ENCODE measurements at places on chromosomes 6 and 20.

DNA sequence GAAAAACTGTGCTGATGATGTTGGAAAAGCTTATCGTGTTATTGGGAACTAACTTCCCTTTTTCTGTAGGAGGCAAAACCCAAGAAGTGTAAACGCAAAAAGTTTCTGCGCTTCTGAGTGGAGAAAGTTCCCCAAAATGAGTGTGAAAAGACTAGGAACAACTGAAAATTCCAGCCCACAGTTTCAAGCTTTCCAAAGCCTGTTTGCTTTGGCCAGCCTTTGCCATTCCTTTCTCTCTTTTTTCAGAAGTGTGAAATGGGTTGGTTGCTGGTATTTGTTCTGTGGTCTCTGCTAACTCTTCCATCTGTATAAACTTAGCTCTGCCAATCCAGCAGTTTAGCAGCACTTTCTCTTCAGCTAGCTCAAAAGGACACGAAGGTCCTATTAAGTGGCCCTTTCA is 491.3 kb downstream of the MAFB start:
- no peak for DNase-seq

GRCh38 chr6:152301021-152301764 is 336.0 kb downstream of the SYNE1 start:
- no peak for DNase-seq

DNA sequence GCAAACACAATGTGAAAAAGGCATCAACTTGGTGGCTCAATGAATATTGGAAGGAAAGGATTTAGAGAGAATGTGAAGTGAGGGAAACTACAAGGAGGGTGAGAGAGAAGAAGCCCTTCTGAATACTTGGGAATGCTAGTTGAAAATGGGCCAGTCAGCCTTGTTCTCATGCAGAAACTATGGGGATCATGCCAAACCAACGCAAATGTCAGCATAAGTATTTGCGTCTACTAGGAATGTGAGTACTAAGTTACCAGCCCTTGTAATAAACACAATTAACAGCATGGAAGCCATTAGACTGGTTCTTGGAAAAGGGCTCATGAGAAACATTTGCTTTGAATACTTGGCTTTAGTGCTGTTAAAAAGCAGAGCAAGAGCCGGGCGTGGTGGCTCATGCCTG is 54.9 kb upstream of the AIG1 start:
- DNase-seq = no peak

DNA sequence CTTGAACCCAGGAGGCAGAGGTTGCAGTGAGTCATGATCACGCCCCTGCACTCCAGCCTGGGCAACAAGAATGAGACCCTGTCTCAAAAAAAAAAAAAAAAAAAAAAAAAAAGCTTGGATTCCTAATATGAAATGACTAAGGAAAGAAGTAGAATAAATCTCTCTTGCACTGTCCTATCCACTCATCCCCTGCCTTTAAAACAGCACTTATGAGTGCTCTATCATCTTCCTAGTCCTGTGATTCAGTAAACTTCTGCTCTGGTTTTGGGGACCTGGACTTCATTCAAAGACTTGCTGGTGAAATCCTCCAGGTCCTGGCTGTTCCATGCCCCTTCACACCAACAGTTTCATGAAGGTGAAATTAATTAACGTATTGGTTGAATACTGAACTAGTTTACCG is 29.6 kb downstream of the TNFAIP3 start:
- no peak for DNase-seq

DNA sequence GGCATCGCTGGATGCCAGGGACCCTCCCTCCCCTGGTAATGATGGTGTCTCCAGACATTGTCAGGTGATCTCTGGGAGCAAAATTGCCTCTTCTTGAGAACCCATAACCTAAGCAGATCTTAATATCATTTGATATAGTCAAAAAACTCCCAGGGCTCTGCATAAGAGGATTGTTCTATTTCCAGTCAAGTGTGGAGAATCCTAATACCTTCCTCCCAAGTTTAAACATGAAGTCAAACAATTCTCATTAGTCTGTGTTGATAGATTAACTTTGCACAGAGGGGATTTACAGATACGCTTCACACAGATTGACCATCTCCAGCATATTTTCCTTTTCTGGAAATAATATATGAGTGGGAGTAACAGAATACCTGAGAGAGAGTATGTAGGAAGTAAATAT is 10.5 kb downstream of the EYA4 start:
- DNase-seq = no peak

DNA sequence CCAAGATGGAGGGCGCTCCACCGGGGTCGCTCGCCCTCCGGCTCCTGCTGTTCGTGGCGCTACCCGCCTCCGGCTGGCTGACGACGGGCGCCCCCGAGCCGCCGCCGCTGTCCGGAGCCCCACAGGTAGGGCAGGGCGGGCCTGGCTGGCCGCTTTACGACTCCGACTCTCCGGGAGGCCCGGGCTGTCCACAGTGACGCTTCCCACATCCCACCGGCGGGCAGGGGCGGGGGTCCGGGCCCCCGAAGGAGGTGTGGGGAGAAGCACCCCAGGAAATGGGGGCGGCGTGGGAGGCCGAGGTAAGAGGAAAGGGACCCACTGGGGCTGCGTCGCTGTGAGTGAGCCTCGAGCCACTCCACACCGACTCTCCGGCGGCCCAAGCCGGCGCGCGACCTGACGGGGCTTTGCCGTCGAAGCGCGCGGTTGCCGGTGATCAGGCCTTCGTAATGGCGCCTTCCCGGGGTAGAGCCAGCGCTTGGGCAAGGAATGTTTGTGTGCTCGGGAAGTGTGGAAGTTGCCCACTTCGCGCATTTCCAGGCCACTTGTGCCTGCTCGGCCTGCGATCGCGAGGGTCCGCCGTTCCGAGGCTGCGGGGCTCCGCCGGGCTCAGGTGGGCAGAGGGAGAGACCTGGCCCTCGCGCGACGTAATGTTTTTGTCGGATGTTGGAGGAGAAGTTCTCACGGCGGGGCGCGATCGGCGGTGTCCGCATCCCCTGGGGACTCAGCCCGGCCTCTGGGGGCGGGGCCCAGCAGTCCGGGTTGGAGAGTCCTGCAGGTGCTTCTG is 427 bp downstream of the GINM1 start:
- peak; percentile 58 for DNase-seq

GRCh38 chr6:129248946-129249345 is 366.0 kb downstream of the LAMA2 start:
- no peak for DNase-seq

GRCh38 chr20:25447671-25448070 is 40.2 kb downstream of the GINS1 start:
- no peak for DNase-seq

GRCh38 chr20:53294804-53295203 is 298.8 kb downstream of the ZNF217 start:
- no peak for DNase-seq

- peak; percentile 72 for DNase-seq
Measured at GRCh38 chr20:36629719-36630681, 16.0 kb downstream of the SLA2 start.

DNA sequence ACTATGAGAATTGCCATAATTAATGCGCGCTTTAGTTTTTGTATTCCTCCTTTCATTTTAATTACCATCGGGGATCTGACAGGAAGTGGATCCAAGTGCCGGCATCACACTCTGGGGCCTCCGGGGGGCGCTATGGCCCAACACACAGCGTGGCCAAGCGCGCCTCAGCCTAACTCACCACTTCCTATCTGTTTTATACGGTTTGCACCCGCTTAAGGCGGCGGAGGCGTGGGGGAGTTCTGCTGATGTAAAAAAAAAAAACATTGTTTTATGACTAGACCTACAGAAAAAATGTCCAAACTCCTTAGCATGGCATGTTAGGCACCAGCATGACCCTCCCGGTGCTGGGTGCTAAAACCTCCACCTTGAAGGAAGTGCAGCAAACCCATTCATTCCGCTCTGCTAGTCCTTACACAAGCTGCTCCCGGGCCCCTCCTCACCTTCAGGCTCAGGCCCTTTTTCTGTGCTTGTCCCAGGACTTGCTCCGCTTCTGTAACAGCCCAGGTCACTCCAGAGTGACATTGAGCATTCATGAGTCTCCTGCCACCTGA is 4.5 kb upstream of the EBF4 start:
- DNase-seq = peak; percentile 86

DNA sequence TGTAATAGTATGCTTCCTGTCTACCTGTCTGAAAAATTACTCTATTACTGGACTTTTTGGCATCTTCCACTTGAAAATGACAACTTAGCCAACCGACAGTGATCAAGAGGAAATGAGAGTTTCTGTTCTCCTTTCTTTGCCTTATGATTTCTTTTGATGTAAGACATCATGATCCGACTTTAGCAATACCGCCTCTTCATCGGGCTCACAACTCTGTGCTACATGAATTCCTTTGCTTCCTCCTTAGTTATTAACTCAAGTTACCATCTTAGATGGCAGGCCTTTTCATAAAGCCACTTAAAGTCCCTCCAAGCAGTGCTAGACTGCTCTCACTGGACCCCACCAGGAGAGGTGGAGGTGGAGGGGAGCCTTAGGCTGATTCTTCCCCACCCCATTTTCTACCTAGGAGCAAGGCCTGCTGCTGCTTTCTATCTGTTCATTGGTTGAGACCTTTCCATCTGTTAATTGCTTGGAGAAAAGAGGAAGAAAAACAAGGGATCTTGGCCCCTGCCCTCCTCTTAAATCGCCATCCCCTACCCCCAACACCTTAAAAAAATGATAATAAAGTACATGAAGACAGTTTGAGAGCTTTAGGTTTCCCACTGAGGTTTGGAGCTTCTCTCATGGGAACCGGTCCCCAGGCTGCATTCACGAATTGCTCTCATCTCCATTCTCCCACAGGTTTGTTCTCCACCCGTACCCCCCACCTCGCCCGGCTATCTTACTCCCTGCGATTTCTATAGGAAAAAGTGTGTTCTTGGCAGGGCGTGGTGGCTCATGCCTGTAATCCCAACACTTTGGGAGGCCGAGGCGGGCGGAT is 21.6 kb upstream of the MCM3 start:
- no peak for DNase-seq

- DNase-seq = no peak
Measured at GRCh38 chr20:47876311-47877088, 91.2 kb upstream of the SULF2 start.

Data from activated naive CD4-positive, alpha-beta T cell treated with anti-CD3 and anti-CD28 coated beads, Interleukin-2, amount 10 ng/mL, durations not matched to agents 7 days and 5 days (primary cell).